ENCODE measurements at places on chromosomes 11 and 22. TPM values are rescaled to one million over a fixed set of nuclear protein-coding genes. Genes with fewer than 3 reads are reported as not detected.

GRCh38 chr11:45930951-45931570 is 8.6 kb downstream of the LARGE2 start:
- H3K27me3 ChIP-seq: peaks cover 5% of the 10 kb centered on the region
- H3K4me3 ChIP-seq: no peak overlapping the region
- no peak for DNase-seq
- H3K4me1 ChIP-seq: no peaks in the 10 kb centered on the region
- H3K27ac ChIP-seq: peak overlapping the region; percentile 5

- no peak within 1 kb of the TSS for H3K27ac ChIP-seq
- H3K27me3 ChIP-seq: no peaks in the 10 kb centered on the region
- peak within 1 kb of the TSS; percentile 24 for H3K4me3 ChIP-seq
- no peaks in the 10 kb centered on the region for H3K36me3 ChIP-seq
- peak; percentile 39 for DNase-seq
- H3K4me1 ChIP-seq: no peaks in the 10 kb centered on the region
Measured at GRCh38 chr22:30079952-30080533, at the start of gene HORMAD2. Gene HORMAD2, plus strand, starts transcription at chr22:30080464. Its CDS starts 13,489 bp downstream, at chr22:30093953.

GRCh38 chr22:34462795-34463194 is 542.5 kb upstream of the LARGE1 start:
- H3K36me3 ChIP-seq: no peaks in the 10 kb centered on the region
- no peak overlapping the region for H3K4me3 ChIP-seq
- H3K4me1 ChIP-seq: no peaks in the 10 kb centered on the region
- H3K27ac ChIP-seq: no peak overlapping the region
- peaks cover 4% of the 10 kb centered on the region for H3K27me3 ChIP-seq

- H3K4me1 ChIP-seq: peaks cover 11% of the 10 kb centered on the region
- no peaks in the 10 kb centered on the region for H3K36me3 ChIP-seq
- no peak overlapping the region for H3K27ac ChIP-seq
Measured at GRCh38 chr11:19770277-19770676, 57.6 kb downstream of the NAV2 start.

DNA sequence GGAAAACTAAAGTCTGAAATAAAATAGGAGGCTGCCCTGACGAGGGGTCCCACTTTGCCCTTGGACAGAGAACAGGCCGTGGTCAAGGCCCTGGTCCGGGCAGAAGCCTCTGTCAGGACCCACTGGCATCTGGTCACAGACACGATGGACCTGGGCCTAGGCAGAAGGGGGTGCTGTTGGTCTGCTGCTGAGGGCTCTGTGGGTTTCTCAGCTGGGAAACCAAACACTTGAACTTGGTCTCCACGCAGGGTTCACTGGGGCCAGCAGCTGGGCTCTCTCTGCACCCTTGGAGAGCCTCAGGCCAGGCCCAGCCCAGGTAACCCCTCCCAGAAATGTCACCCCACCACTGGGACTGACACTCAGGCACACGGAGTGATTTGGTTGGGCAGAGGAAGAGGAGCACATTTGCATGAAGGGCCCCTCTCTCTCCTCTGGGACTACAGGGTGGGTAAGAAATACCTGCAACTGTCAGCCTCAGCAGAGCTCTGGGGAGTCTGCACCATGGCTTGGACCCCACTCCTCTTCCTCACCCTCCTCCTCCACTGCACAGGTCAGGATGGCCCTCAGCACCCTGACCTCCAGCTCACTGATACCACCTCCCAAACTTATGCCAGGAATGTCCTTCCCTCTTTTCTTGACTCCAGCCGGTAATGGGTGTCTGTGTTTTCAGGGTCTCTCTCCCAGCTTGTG is 48.1 kb upstream of the TOP3B start:
- H3K27ac ChIP-seq: no peak overlapping the region

DNA sequence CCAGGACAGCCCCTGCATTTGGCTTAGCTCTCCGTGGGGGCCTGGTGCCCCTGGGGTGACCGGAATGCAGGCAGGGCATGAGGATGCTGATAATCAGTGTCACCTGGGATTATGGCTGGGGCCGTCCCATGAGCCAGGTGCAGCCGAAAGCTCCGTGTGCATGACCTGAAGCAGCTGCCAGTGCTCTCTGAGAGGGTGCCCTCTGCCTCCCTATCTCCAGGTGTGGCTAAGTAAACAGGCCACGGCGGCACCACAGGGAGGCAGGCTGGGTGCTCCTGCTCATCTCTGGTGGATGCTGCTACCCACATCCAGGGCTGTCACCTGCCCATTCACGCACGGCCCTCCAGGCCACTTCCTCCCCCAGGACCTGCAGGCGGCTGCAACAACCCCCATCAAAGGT is 29.8 kb downstream of the DUSP8 start:
- no peak overlapping the region for H3K4me3 ChIP-seq
- H3K27me3 ChIP-seq: peaks cover 39% of the 10 kb centered on the region
- no peak overlapping the region for H3K27ac ChIP-seq
- no peaks in the 10 kb centered on the region for H3K36me3 ChIP-seq

DNA sequence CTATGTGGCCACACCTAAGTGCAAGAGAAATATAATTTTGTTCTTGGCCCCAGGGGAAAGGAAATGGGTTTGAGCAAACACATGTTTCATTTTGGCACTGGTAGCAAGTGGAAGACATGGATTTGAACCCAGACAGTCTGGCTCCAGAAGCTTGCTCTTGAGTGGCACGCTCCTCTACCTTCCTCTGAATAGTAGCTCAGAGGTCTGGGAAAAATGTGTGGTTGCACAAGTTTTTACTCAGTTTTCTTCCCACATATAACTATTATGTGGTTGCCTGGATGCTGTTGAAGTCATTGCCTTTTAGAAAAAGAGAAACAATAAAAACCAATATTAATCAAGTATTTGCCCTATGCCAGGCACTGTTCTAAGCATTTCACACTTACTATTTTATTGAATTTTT is 16.3 kb downstream of the PARVA start:
- DNase-seq: no peak
- H3K36me3 ChIP-seq: no peaks in the 10 kb centered on the region
- peaks cover 9% of the 10 kb centered on the region for H3K4me1 ChIP-seq

DNA sequence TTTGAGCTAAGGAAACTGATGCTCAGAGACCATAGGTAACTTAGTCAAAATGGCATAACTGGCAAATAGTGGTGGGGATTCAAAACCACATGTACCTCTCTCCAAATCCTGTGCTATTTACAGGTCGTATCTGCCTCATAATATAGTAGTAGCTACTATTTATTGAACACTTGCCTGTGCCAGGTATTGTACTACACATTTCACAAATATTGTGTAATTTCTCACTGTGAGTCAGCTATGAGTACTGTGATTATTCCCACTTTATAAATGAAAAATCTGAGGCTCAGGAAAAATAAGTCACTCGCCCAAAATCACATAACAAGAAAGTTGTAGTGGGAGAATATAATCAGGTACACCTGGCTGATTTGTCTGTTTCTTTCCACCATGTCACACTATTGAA is 199.8 kb upstream of the FAT3 start:
- H3K4me1 ChIP-seq: no peaks in the 10 kb centered on the region
- DNase-seq: no peak
- H3K4me3 ChIP-seq: no peak overlapping the region
- no peak overlapping the region for H3K27ac ChIP-seq
- no peaks in the 10 kb centered on the region for H3K36me3 ChIP-seq

DNA sequence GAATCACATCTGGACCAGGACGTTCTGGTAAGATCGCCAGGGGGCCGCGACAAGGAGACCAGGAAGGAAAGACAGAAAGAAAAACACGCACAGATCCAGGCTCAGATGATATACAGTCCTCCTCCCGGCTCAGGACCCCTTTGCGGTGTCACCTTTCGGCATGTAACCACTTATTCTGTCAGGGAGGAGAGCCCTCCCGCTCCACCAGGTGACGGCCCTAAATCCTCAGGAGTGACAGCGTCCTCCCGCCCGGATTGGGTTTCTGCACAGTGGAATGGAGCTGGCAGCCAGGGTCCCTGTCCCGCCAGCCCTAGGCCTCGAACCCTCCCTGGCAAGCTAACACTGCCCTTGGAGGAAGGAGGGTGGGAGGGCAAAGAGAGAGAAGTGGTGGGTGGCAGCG is 24.3 kb upstream of the KCNQ1OT1 start:
- H3K27me3 ChIP-seq: no peaks in the 10 kb centered on the region
- H3K27ac ChIP-seq: no peak overlapping the region
- H3K4me3 ChIP-seq: no peak overlapping the region
- H3K4me1 ChIP-seq: no peaks in the 10 kb centered on the region

Gene LSP1
- total RNA-seq: 29.8 TPM

Gene RSF1
- 51.3 TPM for total RNA-seq

DNA sequence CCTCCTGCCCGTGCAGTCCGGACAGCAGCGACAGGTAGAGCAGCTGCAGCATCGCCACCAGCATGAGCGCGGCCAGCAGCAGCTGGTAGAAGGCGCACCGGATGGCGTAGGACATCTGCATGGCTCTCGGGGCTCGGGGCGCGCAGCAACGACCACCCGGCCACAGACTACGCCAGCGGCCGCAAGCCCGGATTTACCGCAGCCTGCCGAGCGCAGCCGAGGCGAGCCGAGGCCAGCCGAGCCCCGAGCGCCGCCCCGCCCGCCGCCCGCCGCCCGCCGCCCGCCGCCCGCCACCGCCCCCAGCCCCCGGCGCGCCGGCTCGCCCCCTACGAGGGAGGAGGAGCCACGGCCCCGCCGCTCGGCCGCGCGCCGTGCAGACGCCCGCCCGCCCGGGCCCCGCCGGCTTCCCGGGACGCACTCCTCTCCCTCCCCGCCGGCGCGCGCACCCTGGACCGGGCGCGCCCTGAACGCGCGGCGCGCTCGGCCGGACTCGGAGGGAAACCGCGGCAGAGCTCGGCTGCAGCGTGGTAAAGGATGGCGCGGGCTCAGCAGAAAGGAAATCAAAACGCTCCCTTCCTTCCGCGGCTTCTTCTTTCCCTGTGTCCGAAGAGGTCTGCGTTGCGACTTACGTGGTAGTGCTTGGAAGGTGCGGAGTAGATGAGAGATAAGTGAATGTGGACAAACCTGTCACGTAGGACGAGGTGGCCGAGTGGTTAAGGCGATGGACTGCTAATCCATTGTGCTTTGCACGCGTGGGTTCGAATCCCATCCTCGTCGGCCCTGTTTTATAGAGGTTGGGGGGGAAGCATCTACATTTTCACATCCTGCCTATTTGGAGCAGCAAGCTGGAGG is at the start of gene B4GAT1:
B4GAT1 (minus strand) TSS at position 205 of the 852 bp plus-strand sequence; CDS start at position 121, 84 bp downstream.
- H3K36me3 ChIP-seq: no peaks in the 10 kb centered on the region
- no peaks in the 10 kb centered on the region for H3K27me3 ChIP-seq
- peak within 1 kb of the TSS; percentile 65 for H3K4me3 ChIP-seq
- peak; percentile 94 for DNase-seq
- H3K27ac ChIP-seq: peak within 1 kb of the TSS; percentile 86

- peaks cover 22% of the 10 kb centered on the region for H3K27me3 ChIP-seq
- H3K27ac ChIP-seq: peak overlapping the region; percentile 13
- peaks cover 9% of the 10 kb centered on the region for H3K4me1 ChIP-seq
- no peak for DNase-seq
- no peak overlapping the region for H3K4me3 ChIP-seq
Measured at GRCh38 chr22:42317008-42317407, 46.6 kb upstream of the TCF20 start.

Gene CLDN5
- total RNA-seq: 86.9 TPM

DNA sequence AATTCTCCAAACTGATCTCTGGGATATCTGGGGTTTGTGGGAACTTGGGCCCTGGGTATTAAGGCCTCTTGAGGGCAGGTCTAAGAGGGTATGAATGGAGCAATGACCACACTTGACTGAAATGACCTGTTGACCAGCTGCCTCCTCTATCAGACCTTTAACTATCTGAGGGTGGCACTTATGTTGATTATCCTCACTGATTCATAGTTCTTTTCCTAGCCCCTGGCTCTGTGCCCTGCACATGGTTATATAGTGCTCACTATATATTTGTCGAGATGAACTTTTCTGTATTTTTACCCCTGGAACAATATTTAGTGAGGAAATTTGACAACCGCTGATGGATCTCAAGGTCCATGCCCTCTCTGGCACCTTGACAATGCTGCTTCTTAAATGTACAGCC is 305.5 kb upstream of the PLET1 start:
- no peak for DNase-seq
- no peak overlapping the region for H3K4me3 ChIP-seq
- no peaks in the 10 kb centered on the region for H3K4me1 ChIP-seq
- no peaks in the 10 kb centered on the region for H3K36me3 ChIP-seq
- no peak overlapping the region for H3K27ac ChIP-seq
- no peaks in the 10 kb centered on the region for H3K27me3 ChIP-seq

- peaks cover 15% of the 10 kb centered on the region for H3K4me1 ChIP-seq
- H3K36me3 ChIP-seq: no peaks in the 10 kb centered on the region
- H3K4me3 ChIP-seq: peak overlapping the region; percentile 37
- no peak for DNase-seq
- peaks cover 62% of the 10 kb centered on the region for H3K27me3 ChIP-seq
Measured at GRCh38 chr11:112963368-112963955, 2.2 kb downstream of the NCAM1 start.

DNA sequence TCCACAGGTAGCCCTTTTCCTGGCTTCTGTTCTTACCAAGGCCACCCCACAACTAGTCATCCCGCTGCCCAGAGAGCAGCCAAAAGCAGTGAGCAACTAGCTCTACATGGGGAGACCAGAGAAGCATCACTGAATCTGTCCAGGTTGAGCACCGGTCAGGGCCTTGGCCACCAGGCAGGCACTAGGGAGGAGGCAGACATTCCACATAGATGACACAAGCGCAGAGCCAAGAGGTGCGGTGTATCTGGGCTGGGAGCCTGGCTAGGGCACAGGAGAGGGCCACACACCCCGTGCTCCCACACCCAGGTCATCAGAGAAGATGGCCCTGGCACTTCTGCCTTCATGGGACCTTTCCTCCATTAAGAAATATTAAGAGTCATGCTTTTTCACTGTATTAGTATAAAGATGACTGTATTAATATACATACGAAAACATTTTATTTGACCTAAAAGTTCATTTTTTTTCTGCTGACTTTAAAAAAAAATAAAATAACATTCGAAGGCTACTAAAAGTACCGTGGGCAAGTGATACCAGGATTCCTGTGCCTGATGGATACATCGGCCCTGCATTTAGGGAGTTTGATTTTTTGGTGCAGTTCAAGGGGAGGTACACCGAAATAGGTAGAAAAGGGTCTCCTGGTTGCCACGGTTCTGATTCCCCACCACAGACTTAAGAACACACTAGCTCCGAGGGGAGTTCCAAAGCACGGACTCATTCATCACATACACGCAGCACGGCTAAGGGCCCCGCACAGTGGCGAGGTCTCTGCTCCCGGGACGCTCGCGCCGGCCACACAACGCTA is 1.2 kb downstream of the DGCR2 start:
- DNase-seq: peak; percentile 37
- peak overlapping the region; percentile 92 for H3K27ac ChIP-seq
- H3K4me1 ChIP-seq: peaks cover 31% of the 10 kb centered on the region
- H3K27me3 ChIP-seq: no peaks in the 10 kb centered on the region
